ENCODE measurements at places on chromosomes 2 and 18. TPM values are rescaled to one million over a fixed set of nuclear protein-coding genes. Genes with fewer than 3 reads are reported as not detected.
A peak's percentile ranks its signal among the peaks of the same experiment; 100 is the strongest.

DNA sequence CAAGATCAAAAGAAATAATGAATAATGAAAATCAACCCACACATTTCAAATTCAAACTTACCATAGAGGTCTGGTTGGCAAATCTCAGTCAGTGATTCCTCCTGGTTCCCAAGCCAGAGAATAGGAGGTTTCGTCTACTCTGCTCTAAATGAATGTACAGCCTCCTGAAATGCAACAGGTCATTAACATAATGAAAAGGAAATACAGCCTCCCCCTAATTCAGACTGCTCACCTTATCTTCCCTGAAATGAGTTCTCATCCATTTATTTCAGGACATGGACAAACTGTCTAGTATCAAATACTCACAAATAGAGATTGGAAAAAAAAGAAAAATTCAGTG lies 43.4 kb upstream of the CYTIP start:
- no peak for DNase-seq
- H3K27ac ChIP-seq: peak overlapping the region; percentile 4
- H3K36me3 ChIP-seq: peaks cover 6% of the 10 kb centered on the region
- peaks cover 14% of the 10 kb centered on the region for H3K27me3 ChIP-seq
- H3K4me1 ChIP-seq: peaks cover 27% of the 10 kb centered on the region
- H3K4me3 ChIP-seq: no peak overlapping the region

- no peak overlapping the region for H3K27ac ChIP-seq
- H3K27me3 ChIP-seq: peaks cover 41% of the 10 kb centered on the region
- H3K4me3 ChIP-seq: no peak overlapping the region
- DNase-seq: no peak
Observed at GRCh38 chr2:121904656-121905055, 149.2 kb downstream of the TSN start.

- H3K4me3 ChIP-seq: no peak overlapping the region
- H3K36me3 ChIP-seq: peaks cover 2% of the 10 kb centered on the region
- H3K27ac ChIP-seq: no peak overlapping the region
- peak; percentile 40 for DNase-seq
- H3K27me3 ChIP-seq: no peaks in the 10 kb centered on the region
- peaks cover 6% of the 10 kb centered on the region for H3K4me1 ChIP-seq
Observed at GRCh38 chr2:45993476-45993991, 303.7 kb upstream of the EPAS1 start.

DNA sequence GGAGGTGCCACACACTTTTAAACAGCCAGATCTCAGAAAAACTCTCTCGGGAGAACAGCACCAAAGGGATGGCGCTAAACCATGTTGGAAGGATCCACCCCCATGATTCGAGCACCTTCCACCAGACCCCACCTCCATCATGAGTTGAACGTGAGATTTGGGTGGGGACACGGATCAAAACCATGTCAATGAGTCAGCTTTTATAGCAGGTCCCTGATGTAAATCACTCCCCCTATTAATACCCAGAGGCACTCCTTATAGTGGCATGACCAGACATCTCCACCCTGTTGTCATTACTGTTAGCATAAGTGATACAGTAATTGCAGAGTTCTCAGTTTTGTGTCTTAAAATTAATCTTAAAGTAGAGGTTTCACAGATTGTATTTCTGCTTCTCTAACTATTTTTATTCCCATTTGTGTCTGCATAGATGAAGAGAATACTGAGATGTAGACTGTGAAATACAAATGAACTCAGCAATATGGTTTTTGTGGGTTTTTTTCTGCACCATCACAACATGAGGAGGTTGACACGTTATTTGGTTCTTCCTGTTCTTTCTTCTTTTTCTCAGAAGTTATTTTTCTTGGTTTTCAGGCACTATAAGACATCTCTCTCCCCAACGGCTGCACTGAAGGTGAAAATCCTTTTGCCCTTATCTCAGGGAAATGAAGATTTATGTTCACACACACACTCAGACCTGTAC lies 218.2 kb downstream of the ARL4C start:
- no peak for DNase-seq
- H3K36me3 ChIP-seq: no peaks in the 10 kb centered on the region
- H3K27ac ChIP-seq: peak overlapping the region; percentile 75
- peaks cover 38% of the 10 kb centered on the region for H3K4me1 ChIP-seq
- peak overlapping the region; percentile 37 for H3K4me3 ChIP-seq
- no peaks in the 10 kb centered on the region for H3K27me3 ChIP-seq

CPO gene
- total RNA-seq: 0.22 TPM

DNA sequence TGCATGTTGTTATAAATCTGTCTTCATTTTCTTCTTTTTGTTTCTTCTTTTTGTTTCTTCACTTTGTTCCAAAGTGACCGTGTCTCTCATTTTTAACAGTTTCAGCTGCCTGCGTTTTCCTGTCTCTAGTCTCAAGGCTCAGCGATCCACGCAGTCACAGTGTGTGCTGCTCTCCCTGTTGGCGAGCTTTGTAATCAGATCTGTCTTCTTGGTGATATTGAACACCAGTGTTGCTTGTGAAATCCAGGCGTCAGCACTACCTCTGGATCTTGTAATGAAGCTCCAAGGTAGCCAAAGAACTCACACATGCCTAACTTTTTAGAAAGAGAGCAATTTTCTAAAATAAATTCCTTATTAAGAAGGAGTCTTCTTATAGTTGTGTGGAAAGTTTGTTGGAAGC lies 13.2 kb downstream of the SNTG2 start:
- no peak overlapping the region for H3K27ac ChIP-seq
- no peak overlapping the region for H3K4me3 ChIP-seq
- no peak for DNase-seq
- H3K36me3 ChIP-seq: no peaks in the 10 kb centered on the region

ANKRD44 gene
- 246 TPM for total RNA-seq

SH3RF3 gene
- 0.27 TPM for total RNA-seq

CNTNAP5 gene
- not detected for total RNA-seq

Data from T-helper 17 cell (primary cell).